ENCODE measurements at places on chromosomes 4 and X.
A peak's percentile ranks its signal among the peaks of the same experiment; 100 is the strongest.

DNA sequence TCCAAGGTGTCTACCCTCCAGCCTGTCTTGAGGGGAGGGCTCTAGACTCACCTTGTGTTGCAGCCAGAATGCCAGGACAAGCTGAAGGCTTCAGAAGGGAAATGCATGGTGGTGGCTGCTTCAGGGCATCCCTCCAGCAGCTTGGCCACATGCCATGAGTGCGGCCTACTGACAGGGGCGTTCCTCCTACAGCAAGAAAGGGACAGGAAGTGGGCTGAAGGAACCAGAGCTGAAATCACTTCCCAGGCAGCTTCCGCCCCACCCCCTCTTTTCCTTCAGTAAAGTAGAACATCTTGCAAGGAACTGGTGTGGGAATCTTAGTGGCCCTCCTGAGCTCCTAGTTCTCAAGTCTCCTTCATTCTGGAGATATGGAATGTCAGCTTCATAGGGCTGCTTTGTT, 167.5 kb upstream of the DGKK start:
- no peak for DNase-seq

DNA sequence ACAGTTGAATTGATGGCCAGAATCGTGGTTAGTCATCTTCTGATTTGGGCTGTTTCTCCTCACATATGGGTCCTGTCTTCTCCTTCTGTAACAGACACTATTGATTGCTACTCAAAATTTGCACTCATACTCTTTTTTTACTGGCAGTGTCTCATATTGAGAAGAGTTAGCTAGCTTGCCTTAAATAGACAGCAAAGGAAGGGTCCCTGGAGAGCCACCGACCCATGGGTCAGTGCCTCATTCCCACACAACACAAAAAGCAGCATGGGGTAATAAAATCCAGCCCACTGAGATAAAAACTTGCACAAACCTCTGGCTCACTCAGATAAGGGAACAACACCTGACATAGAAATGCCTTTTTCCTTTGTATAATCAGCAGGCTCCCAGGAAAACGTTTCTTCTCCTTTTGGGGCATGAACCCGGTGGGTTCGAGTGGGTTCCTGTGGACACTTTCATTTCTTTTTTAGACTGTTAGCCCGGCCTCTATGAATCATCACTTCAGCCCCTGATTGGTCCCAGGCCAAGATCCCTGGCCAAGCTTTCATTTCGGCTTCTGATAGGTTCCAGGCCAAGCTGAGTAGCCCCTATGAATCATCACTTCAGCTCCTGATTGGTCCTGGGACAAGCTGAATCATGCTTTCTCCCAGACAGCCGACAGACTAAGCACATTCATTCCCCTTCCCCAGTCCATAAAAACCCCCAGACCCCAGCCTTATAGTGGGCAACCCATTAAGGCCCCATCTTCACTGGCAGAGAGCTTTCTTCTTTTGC, 408.1 kb downstream of the DCAF12L2 start:
- DNase-seq, result peak; percentile 43

DNA sequence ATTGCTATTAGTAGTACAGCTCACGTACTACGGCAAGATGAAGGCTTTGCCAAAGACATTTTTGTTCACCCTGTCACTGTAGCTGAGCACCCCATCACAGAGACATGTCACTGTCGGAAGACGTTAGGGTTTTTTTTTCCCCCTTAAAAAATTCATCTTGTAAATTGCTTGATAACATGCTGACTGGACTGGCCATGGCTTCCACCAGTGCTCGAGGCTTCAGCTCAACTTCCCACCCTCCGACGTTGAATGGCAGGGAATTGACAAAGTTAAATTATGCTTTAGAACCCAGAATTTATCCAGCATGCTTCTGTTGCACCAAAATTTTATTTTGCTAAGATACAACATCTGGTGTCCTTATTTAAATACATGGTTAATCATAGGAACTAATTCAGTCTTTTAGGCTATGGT, 707 bp upstream of the OTUD4 start:
- no peak for DNase-seq

DNA sequence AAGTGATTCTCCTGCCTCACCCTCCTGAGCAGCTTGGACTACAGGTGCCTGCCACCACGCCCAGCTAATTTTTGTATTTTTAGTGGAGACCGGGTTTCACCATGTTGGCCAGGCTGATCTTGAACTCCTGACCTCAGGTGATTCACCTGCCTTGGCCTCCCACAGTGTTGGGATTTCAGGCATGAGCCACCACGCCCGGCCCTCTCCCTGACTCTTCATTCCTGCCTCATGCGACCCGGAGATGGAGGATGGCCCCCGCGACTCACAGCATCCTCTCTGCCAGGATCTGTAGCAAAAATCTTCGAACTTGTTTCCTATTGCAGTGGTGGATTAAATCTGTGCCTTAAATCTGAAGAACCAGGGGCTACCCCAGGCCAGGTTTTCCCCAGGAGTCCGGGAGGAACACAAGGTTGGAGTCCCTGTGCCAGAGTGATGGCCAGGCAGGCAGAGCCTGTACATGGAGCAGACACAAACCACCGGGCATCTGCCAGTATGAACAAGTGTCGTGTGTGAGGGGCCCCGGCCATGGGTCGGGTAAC, 11.5 kb downstream of the CPLX1 start:
- DNase-seq, result no peak

DNA sequence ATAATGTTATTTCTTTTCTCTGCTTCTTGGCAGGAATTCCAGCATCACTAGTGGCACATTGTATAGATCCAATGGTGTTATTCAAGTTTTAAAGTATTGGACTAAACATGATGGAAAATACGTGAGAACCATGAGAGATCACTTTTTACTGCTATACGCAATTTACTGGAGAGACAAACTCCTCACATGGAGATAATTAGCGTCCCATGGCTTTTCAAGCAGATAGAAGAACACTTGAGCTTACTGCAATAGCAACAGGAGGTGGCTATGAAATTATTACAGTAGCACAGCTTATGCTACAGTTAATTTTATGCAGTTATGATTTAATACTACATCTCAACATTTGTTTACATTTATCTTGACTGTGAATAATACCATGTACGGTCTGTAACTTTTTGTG, 11.9 kb upstream of the TMEM185A start:
- no peak for DNase-seq

DNA sequence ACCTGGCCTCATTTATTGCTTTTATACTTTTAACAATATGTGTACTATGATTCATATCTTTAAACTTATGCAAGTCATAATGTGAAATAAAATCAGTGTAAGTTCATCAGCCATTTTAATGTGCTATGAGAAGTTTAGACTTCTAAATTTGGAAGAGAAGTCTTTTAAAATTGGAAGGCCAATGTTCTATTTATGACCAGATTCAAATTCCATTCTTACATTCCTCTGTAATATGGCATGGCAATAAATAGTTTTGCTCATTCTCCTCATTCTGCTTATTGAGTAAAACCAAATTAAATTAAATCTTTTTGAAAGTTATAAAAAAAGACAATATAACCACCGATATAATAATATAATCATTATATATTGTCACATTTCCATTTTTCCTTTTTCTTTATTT, 126.2 kb downstream of the SORBS2 start:
- no peak for DNase-seq

- DNase-seq, result no peak
Measured at GRCh38 chr4:158315706-158316105, 105.4 kb downstream of the TMEM144 start.

DNA sequence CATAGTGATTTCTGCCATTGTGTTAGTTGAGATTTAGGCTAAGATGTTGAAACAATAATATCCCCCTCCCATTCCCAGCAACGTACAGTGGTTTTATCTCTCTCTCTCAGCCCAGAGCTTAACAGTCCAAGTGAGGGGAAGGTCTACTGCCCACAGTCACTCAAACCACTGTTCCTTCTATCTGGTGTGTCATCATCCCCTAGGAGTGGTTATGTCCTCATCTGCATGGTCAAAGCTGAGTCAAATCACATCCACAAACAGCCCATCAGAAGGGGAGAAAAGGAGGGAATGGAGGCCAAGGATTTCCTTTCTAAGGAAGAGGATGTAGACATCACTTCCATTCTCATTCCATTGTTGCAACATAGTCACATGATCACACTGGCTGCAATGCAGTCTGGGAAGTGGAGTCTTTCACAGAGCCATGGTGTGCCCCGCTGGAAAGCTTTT, 42.8 kb upstream of the CHRNA9 start:
- peak; percentile 76 for DNase-seq

- no peak for DNase-seq
Measured at GRCh38 chrX:119055687-119056086, 17.1 kb upstream of the CT47C1 start.

DNA sequence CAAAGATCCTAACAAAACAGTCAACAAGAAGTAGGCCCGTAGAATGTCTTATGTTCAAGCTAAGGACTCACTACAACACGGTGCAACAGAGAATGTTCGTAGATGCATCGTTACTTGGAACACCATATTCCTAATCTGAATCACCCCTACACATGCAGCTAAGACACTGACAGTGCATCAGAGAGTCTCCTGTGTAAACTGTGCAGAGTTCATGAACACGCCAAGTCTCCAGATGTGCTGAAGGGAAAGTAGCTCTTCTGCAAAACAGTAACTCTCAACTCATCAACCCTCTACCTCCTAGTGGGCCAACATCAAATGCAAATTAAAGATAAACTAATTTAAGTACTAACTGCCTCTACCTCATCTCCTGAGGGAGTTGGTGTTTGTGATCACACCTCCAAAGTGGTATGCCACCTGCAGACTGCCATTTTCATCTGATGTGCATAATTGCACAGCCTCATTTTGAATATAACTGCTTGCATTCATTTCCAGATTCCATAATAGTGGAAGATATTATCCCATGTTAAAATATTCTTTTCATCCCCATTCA, 73.5 kb downstream of the MOSPD2 start:
- DNase-seq, result no peak

GRCh38 chr4:171342646-171343045, 470.6 kb upstream of the GALNTL6 start:
- no peak for DNase-seq

DNA sequence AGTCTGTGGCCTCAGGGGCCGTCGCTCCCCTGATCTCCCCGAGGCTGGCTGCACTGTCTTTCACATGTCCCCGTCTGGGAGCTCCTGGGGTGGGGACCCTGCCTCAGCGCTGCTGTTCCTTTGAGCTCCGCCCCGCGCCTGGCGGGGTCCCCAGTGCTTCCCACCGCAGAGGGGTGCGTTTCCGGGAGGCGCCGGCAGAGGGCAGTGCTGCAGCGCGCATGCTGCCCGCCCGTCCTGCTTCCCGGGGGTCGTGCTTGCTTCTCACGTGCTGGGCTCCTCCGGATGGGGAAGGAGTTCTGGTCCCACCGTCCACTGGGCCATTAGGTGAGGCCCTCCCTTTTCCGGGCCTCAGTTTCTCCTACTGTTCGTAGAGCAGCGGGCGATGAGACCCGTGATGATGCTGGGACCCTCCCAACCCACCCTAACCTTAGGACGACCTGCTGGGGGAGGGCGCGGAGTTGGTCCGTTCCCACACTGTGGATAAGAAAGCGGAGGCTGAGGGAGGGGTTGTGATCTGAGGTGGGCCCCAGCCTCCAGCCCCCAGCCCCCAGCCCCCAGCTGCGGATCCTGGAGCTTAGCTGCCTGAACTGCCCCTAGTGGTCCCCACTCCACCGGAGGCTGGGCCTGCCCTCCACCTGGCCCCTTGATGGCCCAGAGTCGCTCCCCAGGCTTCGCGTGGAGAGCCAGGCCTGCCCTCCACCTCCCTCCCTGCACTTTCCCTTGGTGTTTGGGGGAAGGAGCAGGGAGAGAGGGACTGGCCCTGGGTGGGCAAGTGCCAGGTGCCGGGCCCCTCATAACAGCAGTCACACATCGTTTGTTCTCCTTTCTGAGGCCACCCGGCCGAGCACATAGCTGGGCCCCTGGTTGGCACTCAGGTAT, 15.3 kb downstream of the CPZ start:
- DNase-seq, result no peak

DNA sequence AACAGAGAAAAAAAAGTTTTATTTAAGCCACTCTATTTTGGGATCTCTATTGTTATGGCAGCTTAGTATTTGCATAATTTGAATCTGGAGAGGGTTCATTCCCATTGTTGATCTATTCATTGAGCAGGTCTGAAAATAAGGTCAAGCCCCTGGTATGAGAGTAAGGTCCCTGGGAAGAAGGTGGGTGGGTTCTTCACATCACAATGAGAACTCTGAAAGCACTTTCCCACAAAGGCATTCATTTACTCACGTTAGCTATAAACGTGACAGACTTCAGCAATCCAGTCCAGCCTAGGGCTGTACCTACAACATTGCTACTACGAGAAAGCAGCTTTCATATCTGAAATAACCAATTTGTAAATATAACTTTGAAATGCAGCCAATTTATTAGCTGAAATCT, 126.2 kb downstream of the CORIN start:
- no peak for DNase-seq

DNA sequence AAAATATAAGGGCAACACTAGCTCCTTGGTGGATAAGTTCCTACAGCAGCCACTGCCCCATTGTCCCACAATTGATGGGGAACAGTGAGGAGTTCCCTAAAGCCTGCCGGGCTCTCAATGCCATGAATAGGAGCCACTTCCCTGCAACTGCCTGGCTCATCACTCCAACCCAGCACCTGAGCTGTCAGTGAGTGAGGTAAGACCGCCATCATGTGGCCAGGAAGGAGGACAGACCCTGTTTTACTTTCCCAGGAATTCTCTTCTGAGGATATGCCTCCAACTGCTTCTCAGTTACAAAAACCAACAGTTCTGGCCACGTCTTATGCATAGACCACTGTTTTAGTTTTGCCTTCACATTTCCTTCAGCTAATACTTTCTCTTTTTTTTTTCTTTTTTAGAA, 45.5 kb downstream of the SRPX start:
- no peak for DNase-seq

- DNase-seq, result no peak
Measured at GRCh38 chr4:20532116-20532790, 168.0 kb upstream of the PACRGL start.

GRCh38 chr4:182400790-182401189, 157.6 kb downstream of the TENM3 start:
- DNase-seq, result no peak

DNA sequence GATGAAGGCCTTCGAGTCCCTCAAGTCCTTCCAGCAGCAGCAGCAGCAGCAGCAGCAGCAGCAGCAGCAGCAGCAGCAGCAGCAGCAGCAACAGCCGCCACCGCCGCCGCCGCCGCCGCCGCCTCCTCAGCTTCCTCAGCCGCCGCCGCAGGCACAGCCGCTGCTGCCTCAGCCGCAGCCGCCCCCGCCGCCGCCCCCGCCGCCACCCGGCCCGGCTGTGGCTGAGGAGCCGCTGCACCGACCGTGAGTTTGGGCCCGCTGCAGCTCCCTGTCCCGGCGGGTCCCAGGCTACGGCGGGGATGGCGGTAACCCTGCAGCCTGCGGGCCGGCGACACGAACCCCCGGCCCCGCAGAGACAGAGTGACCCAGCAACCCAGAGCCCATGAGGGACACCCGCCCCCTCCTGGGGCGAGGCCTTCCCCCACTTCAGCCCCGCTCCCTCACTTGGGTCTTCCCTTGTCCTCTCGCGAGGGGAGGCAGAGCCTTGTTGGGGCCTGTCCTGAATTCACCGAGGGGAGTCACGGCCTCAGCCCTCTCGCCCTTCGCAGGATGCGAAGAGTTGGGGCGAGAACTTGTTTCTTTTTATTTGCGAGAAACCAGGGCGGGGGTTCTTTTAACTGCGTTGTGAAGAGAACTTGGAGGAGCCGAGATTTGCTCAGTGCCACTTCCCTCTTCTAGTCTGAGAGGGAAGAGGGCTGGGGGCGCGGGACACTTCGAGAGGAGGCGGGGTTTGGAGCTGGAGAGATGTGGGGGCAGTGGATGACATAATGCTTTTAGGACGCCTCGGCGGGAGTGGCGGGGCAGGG, 568 bp downstream of the HTT start:
- DNase-seq, result peak; percentile 47

GRCh38 chrX:78944351-78944750, 840 bp upstream of the P2RY10 start:
- no peak for DNase-seq

Data from RPMI7951 (cell line).